Cardiac muscle cell (in vitro differentiated cells and primary cell): ENCODE measurements at places on chromosomes 13 and 19. TPM values are rescaled to one million over a fixed set of nuclear protein-coding genes. Genes with fewer than 3 reads are reported as not detected.

Gene TMEM38A
- total RNA-seq, result 27.6 and 28.3 TPM in 2 replicates

Gene LRRC4B
- 38.7 and 56.4 TPM in 2 replicates for total RNA-seq

Gene PLPPR3
- total RNA-seq, result 70.8 and 88.2 TPM in 2 replicates

Gene OR4F17
- total RNA-seq, result not detected in 2 replicates

Gene MBD3L3
- total RNA-seq, result not detected in 2 replicates

Gene F2RL3
- total RNA-seq, result 0.33 and 0.67 TPM in 2 replicates

Gene CD22
- total RNA-seq, result 0.28 and 0.51 TPM in 2 replicates

Gene ARRDC2
- 9.2 and 16.1 TPM in 2 replicates for total RNA-seq

Gene ACER1
- not detected in 2 replicates for total RNA-seq

Gene ZNF529
- 18.6 and 19.2 TPM in 2 replicates for total RNA-seq

Gene TSPAN16
- total RNA-seq, result not detected in 2 replicates

Gene KLF1
- total RNA-seq, result 0.51 and 2.2 TPM in 2 replicates

Gene S1PR2
- total RNA-seq, result 5.7 and 7.7 TPM in 2 replicates

Gene ZNF256
- total RNA-seq, result 12.5 and 13.6 TPM in 2 replicates

Gene CADM4
- 40.5 and 59.6 TPM in 2 replicates for total RNA-seq

Gene LGALS13
- not detected in 2 replicates for total RNA-seq

DNA sequence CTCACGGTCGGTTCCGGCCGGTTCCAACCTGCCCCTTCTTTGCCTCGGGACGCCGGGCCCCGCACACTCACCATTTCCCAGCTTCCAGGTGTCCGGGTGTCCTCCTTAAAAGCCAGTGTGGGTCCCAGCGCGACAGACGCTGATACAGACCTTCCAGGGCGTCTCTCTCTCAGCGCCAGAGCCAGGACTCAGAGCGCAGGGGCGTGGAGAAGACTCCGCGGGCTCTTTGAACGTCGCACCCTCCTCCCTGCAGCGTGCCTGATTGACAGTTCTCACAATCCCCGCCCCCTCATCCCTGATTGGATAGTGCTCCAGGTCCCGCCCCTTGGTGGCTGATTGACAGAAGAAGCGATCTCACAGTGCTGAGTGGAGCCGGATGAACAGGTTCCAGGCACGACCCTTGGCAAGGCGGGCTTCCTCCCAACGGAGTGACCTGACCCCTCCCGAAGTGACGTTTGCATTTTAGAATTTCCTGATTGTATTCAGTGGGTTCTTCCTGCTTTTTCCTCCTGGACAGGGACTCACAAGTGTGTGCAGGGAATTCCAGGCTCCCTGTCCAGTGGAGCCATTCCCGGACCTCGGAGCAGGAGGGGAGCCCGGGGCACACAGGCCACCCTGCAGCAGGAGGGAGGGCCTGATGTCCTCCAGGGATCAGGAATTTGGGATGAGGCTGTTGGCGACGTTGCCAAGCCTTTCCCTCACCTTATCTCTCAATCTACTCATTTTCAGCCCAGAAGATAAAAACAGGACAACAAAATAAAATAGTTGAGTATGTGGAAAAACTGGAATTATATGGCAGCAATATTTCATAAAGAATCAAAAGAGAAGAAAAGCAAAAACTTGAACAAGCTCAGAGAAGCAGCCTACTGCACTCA, at the start of gene ZNF823:
TSS of gene ZNF823 (minus strand) at position 201 of the 875 bp plus-strand sequence. CDS start at position 74, 127 bp downstream.
- H3K36me3 ChIP-seq, result no peaks in the 10 kb centered on the region
- H3K27me3 ChIP-seq, result peaks cover 7% of the 10 kb centered on the region
- H3K4me1 ChIP-seq, result peaks cover 5% of the 10 kb centered on the region
- H3K27ac ChIP-seq, result peak within 1 kb of the TSS; percentile 91
- H3K4me3 ChIP-seq, result peak within 1 kb of the TSS; percentile 80
- peak; percentile 98 for DNase-seq

- H3K27me3 ChIP-seq, result no peaks in the 10 kb centered on the region
- H3K4me1 ChIP-seq, result no peaks in the 10 kb centered on the region
- no peak overlapping the region for H3K4me3 ChIP-seq
Observed at GRCh38 chr19:36986601-36987000, 70.5 kb downstream of the ZNF568 start.

GRCh38 chr13:74133657-74134201, 475 bp downstream of the KLF12 start:
- no peaks in the 10 kb centered on the region for H3K27me3 ChIP-seq
- peaks cover 31% of the 10 kb centered on the region for H3K4me1 ChIP-seq
- H3K4me3 ChIP-seq, result peak overlapping the region; percentile 95

GRCh38 chr13:93180356-93180969, 46.1 kb upstream of the GPC6 start:
- no peak overlapping the region for H3K27ac ChIP-seq
- no peaks in the 10 kb centered on the region for H3K27me3 ChIP-seq
- no peak overlapping the region for H3K4me3 ChIP-seq
- no peaks in the 10 kb centered on the region for H3K4me1 ChIP-seq
- DNase-seq, result peak; percentile 88

GRCh38 chr19:4233282-4233853, 4.0 kb downstream of the EBI3 start:
- H3K4me3 ChIP-seq, result no peak overlapping the region
- H3K27me3 ChIP-seq, result no peaks in the 10 kb centered on the region

DNA sequence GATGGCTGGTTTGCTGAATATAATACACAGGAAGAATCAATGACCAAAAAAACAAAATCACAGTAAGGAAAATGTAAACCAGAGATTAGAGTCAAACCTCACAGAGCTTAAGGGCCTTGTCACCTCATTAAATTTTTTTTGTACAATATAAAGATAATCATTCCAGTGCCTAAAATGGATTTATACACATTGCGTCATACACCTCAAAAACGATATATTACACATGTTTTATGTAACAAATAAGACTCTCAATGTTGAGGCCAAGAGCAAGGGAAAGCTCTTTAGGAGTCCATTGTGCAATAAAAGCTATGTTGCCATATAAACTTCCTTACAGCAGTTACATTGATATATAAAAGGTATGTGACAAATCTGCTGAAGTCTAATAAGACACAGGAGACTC, 856.7 kb upstream of the SLITRK1 start:
- no peak for DNase-seq
- H3K27ac ChIP-seq, result no peak overlapping the region
- no peak overlapping the region for H3K4me3 ChIP-seq
- no peaks in the 10 kb centered on the region for H3K4me1 ChIP-seq
- H3K27me3 ChIP-seq, result no peaks in the 10 kb centered on the region

- no peaks in the 10 kb centered on the region for H3K36me3 ChIP-seq
- DNase-seq, result peak; percentile 67
- no peak overlapping the region for H3K27ac ChIP-seq
- H3K27me3 ChIP-seq, result no peaks in the 10 kb centered on the region
- no peak overlapping the region for H3K4me3 ChIP-seq
Observed at GRCh38 chr13:97194479-97194878, 27.7 kb upstream of the MBNL2 start.

DNA sequence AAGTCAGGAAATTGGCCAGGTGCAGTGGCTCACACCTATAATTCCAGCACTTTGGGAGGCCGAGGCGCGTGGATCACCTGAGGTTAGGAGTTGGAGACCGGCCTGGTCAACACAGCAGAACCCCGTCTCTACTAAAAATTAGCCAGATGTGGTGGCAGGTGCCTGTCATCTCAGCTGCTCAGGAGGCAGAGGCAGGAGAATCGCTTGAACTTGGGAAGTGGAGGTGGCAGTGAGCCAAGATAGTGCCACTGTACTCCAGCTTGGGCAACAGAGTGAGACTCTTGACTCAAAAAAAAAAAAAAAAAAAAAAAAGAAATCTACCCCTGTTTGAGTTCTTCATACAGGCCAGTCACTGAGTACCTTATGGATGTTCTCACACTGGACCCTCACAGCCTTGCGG, 42.0 kb downstream of the SLC15A1 start:
- no peaks in the 10 kb centered on the region for H3K27me3 ChIP-seq
- DNase-seq, result no peak
- no peak overlapping the region for H3K4me3 ChIP-seq
- no peak overlapping the region for H3K27ac ChIP-seq
- H3K36me3 ChIP-seq, result no peaks in the 10 kb centered on the region
- H3K4me1 ChIP-seq, result no peaks in the 10 kb centered on the region

GRCh38 chr19:35739275-35740107, 2.8 kb downstream of the IGFLR1 start:
- no peak overlapping the region for H3K27ac ChIP-seq
- H3K36me3 ChIP-seq, result peaks cover 11% of the 10 kb centered on the region
- H3K27me3 ChIP-seq, result no peaks in the 10 kb centered on the region

DNA sequence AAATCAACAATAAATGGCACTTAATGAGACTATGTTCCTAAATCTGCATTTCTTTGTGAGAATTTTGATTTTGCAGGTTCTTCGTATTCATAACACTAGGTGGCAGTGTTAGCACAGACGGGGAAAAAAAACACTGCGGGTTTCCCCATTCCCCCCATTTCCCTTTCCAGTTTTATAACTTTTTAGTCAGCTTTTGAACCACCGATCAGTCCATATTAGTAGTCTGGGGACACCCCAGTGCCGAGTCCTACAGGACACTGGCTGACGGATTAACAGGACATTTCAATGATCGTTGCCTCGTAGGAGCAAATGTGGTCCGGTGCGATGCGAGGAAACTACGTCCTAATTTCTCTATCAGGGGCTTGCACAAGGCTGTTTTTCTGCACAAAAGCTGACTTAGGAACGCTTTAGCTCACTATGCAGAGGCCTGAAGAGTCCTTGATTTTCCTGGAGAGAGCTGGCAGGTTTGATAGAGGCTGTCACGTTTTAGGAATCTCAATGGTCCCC, 234.3 kb downstream of the LMO7 start:
- no peaks in the 10 kb centered on the region for H3K27me3 ChIP-seq
- H3K4me1 ChIP-seq, result peaks cover 13% of the 10 kb centered on the region
- DNase-seq, result peak; percentile 38
- H3K36me3 ChIP-seq, result no peaks in the 10 kb centered on the region

- no peak for DNase-seq
- peaks cover 95% of the 10 kb centered on the region for H3K27me3 ChIP-seq
- H3K4me3 ChIP-seq, result no peak overlapping the region
- H3K36me3 ChIP-seq, result no peaks in the 10 kb centered on the region
Observed at GRCh38 chr13:113114511-113115362, 7.9 kb upstream of the F10 start.

- peak; percentile 65 for DNase-seq
- no peaks in the 10 kb centered on the region for H3K36me3 ChIP-seq
- H3K4me1 ChIP-seq, result peaks cover 16% of the 10 kb centered on the region
- peaks cover 10% of the 10 kb centered on the region for H3K27me3 ChIP-seq
Observed at GRCh38 chr13:23578411-23579071, 8.3 kb downstream of the TNFRSF19 start.

- DNase-seq, result no peak
- peak overlapping the region; percentile 10 for H3K27ac ChIP-seq
- peaks cover 13% of the 10 kb centered on the region for H3K36me3 ChIP-seq
- no peaks in the 10 kb centered on the region for H3K27me3 ChIP-seq
- peaks cover 22% of the 10 kb centered on the region for H3K4me1 ChIP-seq
Observed at GRCh38 chr13:42284068-42284467, 12.1 kb downstream of the AKAP11 start.

GRCh38 chr13:79870123-79870522, 389.2 kb downstream of the NDFIP2 start:
- peaks cover 5% of the 10 kb centered on the region for H3K4me1 ChIP-seq
- DNase-seq, result no peak
- no peak overlapping the region for H3K4me3 ChIP-seq

DNA sequence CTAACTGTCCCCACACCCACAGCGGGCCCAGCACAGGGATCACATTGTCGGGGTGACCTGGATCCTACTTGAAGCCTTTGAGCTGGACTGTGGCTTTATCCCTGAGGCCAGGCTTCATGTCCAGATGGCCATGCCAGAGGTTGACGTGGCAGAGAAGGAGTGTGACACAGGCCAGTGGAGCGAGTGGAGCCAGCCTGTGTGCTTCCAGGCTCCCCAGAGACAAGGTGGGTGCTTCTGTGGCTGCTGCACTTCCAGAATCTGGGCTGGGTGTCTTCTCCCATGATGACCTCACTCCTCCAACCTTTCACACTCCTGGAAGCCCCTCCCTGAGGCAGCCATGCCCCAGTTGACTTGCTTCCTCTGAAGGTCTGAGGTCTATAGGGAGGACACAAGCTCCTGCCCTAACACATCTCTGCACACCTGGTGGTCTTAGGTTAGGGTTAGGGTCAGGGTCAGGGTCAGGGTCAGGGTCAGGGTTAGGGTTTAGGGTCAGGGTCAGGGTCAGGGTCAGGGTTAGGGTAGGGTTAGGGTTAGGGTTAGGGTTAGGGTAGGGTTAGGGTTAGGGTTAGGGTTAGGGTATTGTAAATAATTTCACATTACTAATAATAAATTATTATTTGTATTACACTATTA, 13.1 kb upstream of the MZF1 start:
- H3K4me1 ChIP-seq, result peaks cover 7% of the 10 kb centered on the region
- no peak for DNase-seq
- H3K36me3 ChIP-seq, result peaks cover 4% of the 10 kb centered on the region
- no peaks in the 10 kb centered on the region for H3K27me3 ChIP-seq
- H3K27ac ChIP-seq, result no peak overlapping the region

GRCh38 chr13:100526318-100527000, 62.1 kb downstream of the GGACT start:
- H3K27ac ChIP-seq, result no peak overlapping the region
- no peak overlapping the region for H3K4me3 ChIP-seq
- peaks cover 7% of the 10 kb centered on the region for H3K4me1 ChIP-seq
- H3K27me3 ChIP-seq, result no peaks in the 10 kb centered on the region
- no peaks in the 10 kb centered on the region for H3K36me3 ChIP-seq
- DNase-seq, result no peak

GRCh38 chr13:78228211-78228610, 309.6 kb upstream of the EDNRB start:
- H3K27me3 ChIP-seq, result no peaks in the 10 kb centered on the region
- H3K36me3 ChIP-seq, result no peaks in the 10 kb centered on the region
- DNase-seq, result no peak
- H3K4me1 ChIP-seq, result no peaks in the 10 kb centered on the region
- no peak overlapping the region for H3K4me3 ChIP-seq

- H3K4me1 ChIP-seq, result no peaks in the 10 kb centered on the region
- no peak overlapping the region for H3K4me3 ChIP-seq
- no peak for DNase-seq
- H3K27me3 ChIP-seq, result no peaks in the 10 kb centered on the region
- peaks cover 92% of the 10 kb centered on the region for H3K36me3 ChIP-seq
- H3K27ac ChIP-seq, result no peak overlapping the region
Observed at GRCh38 chr13:72774019-72774418, 7.7 kb downstream of the DIS3 start.

DNA sequence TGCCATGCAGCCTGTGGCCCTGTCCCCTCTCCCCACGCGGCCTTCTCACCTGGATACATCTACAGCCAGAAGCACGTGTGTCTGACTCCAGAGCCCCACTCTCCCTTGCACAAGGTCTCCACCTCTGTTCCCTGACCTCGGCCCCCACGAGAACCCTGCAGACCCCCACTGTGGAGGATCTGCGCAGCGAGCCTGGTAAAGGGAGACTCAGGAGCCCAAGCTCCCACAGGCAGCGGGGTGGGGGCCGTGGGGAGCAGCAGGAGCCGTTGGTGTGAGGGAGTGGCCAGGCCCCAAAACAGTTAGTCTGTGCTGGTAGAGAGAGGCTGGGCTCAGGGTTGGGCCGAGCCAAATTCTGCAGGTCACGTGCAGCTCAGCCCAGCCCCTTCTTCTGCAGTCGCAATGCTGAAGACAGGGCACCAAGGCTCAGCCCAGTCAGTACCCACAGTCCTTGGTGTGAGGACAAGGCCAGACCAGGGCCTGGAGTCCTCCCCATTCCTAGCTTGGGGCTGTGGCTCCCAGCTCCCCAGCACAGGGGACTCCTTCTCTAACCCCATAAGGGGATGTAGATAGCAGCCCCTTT, 28.7 kb upstream of the SLC7A10 start:
- DNase-seq, result no peak
- H3K36me3 ChIP-seq, result no peaks in the 10 kb centered on the region
- H3K27me3 ChIP-seq, result no peaks in the 10 kb centered on the region
- no peak overlapping the region for H3K4me3 ChIP-seq
- no peak overlapping the region for H3K27ac ChIP-seq
